ENCODE measurements at places on chromosomes 12 and 14.

- no peak for DNase-seq
Measured at GRCh38 chr14:38290601-38291188, 34.8 kb upstream of the CLEC14A start.

- DNase-seq = no peak
Measured at GRCh38 chr12:56040963-56041551, 661 bp upstream of the RPS26 start.

GRCh38 chr12:26711569-26711968 is 121.4 kb downstream of the ITPR2 start:
- no peak for DNase-seq

DNA sequence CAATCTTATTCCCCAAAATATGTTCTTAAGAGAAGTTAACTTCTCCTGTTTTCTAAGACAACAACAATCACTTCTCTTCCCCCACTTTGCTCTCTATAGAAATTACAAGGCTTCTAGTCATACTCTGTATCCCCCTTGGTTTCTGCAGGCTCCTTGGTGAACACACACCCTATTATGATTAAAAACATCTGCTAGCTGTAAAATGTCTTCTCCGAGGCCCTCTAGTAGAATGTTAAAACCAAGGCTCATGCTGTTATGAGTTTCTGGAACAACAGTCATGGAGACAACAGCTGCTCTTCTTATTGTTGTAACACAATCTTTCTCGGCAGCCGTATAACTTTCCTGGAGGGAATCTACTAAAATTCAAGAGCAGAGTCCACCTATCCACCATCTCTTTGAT is 397.5 kb upstream of the CCDC196 start:
- DNase-seq = no peak

DNA sequence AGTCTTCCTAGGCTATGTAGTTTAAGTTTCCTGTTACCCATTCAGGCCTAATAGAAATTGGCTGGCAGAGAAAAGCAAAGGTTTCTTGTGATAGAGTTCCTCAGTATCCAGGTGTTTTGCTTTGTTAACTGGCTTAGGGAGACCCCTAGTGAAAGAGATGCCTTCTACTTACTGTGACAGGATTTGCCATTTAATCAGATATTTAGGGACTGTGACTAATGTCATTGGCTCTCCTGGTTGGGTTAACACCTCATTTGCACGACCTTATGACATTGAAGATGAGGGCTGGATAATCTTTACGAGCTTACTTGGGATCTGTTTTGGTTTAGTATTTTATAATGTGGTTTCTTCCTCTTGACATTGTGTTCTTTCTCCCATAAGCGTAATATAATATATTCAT is 5.8 kb downstream of the MON2 start:
- no peak for DNase-seq

DNA sequence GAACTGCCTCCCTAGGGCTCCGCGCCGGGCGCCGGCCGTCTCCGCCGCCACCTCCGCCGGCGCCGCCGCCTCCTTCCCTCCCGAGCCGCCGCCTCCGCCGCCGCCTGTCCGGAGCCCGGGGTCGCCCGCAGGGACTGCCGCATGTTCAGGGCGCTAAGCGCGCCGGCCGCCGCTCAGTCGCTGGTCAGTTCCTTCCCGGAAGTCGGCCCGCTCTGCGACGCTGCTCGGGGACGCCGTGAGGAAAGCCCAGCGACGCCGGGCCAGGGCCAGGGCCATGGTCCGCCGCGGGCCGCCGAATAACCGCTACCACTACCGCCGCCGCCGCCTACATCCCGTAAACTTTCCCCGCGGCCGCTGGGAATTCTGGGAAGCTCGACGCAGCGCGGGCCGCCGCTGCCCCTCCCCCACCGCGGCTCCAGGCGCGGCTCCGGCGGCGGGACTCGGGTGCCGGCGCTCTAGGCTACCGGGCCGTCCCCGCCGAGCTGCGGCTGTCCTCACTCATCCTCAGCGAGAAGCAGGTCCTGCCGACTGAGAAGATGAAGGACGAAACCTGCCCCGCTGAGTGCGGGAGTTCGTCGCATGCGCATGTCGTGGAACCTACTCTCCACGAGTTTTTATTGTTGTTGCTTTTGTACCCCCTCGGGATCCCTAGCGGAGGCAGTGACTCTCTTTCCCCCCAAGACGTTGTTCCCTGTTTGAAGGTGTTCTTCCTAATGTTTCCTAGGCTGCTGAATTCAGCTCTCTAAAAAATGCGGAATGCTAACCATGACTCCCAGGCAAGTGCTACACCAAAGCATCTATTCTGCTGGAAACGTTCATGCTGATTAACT is at the start of gene SAV1:
TSS of gene SAV1 (minus strand) at position 311 of the 830 bp plus-strand sequence. CDS start 339 bp downstream, outside the sequence.
- peak; percentile 67 for DNase-seq

GRCh38 chr12:9796346-9796745 is 30.9 kb upstream of the KLRF1 start:
- DNase-seq = no peak

GRCh38 chr12:11618046-11618445 is 31.4 kb upstream of the ETV6 start:
- DNase-seq = no peak

DNA sequence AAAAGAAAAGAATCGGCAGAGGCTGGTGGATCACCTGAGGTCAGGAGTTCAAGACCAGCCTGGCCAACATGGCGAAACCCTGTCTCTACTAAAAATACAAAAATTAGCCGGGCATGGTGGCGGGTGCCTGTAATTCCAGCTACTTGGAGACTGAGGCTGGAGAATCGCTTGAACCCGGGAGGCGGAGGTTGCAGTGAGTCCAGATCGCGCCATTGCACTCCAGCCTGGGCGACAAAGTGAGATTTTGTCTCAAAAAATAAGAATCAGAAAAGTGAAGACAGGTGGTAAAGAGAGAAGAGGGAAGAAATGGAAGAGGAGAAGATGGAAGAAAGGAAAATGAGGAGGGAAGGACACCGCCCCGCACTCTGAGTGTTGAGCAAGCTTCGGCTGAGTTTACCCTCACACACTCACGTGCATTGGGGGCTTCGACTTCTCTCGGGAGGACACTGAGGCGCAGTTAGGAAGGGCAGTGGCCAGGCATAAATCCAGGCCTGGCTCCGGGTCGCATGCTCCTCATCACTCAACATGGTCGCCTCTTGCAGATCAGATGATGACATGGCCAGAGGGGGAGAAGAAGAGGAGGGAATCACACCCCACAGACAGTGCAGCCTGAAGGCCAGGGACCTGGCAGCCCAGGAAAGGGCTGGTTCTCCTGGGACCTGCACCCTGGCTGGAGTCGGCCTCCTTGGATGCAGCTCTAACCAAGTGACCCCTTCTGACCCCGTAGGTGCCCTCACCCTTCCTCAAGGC is 61.1 kb downstream of the PRMT8 start:
- DNase-seq = no peak

GRCh38 chr14:63287666-63288483 is 30.9 kb downstream of the GPHB5 start:
- DNase-seq = no peak

- DNase-seq = no peak
Measured at GRCh38 chr14:90287791-90288190, 31.4 kb downstream of the PSMC1 start.

DNA sequence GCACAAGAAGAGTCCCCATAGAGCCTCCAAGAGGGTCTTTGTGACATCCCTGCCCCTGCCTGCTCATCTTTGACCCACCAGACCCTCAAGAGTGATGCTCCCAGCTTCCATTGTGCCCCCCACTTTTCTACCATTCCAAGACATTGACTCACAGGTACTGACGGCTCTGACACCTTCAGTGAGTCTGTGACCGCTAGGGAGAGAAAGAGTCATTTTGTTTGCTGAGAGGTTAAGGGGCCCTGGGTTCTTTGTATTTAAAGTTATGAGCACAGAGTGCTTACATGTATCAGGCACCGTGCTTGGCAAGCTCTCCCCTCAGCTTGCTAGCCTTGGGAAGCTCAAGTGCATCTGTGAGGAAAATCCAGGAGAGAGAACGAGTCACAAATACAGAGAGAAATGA is 7.1 kb upstream of the KRT82 start:
- DNase-seq = no peak

GRCh38 chr12:130011611-130012385 is 108.0 kb upstream of the TMEM132D start:
- no peak for DNase-seq

DNA sequence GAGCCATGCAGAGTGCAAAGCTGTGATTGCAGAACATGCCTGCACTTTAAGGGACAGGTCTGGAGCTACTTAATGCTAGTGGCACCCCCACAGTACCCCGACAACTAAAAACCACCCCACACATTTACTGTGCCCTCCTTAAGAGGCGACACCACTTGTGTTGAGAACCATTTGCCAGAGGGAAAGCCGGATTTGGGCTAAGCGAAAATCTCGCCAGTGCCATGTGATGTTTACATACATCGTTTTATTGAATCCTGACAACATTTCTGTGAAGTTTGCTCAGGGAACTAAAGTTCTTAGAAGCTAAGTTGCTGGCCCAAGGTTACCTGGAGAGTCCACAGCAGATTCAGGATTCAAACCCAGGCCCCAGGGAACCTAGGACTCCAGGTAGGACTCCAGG is 119.0 kb upstream of the FKBP4 start:
- no peak for DNase-seq

- no peak for DNase-seq
Measured at GRCh38 chr12:51399891-51400290, 8.7 kb upstream of the GALNT6 start.

GRCh38 chr14:99508896-99509629 is 27.9 kb downstream of the CCNK start:
- no peak for DNase-seq

DNA sequence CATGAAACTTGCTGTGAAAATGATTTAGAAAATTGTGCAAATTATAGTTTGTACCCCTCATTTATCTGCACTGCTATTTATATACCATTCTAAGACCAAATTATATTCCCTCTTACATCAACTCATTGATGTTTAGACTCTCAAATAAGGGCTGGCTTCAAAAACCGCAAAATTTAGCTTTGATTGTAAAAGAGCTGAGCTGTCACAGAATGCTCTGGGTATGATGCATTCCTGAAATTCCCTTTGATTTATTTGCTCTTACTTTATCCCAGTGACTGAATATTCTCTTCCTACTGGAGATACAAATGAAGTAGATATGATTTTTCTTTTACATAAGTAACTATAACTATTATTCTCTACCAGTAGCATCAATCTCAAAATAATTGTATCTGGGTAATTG is 78.0 kb upstream of the TMTC2 start:
- DNase-seq = no peak

DNA sequence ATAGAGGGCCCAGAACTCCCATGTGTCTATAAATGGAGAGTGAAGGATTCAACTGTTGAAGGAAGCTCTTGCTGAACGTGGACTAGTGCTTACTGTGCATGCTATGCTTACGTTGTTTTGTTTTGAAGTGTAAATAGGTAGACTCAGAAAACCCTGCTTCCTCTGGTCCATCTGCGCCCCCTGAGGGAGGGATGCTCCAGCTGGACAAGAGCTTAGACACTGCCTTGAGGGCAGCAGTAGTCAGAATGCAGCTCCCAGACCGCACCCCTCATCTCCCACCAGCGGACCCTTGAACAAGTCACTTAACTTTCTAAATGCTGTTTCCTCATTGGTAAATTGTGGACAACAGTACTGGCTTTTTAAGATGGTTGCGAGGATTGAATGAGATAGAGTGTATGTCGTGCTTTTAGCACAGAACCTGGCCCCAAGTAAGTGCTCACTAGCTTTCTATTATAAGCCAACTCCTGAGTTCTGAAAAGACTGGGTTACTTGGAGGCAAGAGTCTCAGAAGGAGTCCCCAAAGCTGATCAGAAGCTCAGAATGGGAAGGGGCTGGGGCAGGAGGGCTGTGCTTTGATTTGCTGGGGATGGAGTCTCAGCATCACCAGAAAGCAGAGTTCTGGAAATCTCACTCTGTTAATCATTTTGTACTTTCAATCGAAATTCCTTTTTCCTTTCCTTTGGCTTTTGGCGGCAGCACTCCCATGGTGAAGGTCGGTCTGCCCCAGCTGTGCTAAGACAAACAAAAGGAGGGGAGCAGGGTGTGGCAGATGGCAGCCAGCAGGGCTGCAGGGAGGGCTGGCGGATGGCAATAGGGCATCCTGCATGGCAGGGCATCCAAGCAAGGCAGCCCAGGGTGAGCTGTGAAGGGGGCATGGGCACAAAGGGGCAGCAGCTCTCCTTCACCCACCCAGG is 15.6 kb downstream of the AGAP2 start:
- DNase-seq = no peak

GRCh38 chr12:45234139-45234865 is 18.4 kb downstream of the ANO6 start:
- DNase-seq = no peak

DNA sequence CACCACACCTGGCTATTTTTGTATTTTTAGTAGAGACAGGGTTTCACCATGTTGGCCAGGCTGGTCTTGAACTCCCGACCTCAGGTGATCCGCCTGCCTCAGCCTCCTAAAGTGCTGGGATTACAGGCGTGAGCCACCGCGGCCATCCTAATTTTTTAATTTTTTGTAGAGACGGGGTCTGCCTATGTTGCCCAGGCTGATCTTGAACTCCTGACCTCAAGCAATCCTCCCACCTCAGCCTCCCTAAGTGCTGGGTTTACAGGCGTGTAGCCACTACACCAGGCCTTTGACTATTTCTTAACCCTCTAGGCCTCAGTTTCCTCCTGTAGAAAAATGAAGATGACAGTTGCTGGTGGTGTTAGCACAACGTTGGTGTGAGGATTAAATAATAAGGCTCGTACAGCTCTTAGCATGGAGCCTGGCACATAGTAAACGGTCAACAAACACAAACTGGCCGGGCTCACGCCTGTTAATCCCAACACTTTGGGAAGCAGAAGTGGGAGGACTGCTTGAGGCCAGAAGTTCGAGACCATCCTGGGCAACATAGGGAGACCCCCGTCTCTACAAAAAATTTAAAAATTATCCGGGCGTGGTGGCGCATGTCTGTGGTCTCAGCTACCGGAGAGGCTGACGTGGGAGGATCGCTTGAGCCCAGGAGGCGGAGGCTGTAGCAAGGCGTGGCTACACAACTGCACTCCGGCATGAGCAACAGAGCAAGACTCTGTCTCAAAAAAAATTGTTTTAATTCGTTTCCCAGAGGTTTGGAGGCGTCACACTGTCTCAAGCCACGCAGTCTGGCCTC is 979 bp downstream of the DDX54 start:
- DNase-seq = no peak

DNA sequence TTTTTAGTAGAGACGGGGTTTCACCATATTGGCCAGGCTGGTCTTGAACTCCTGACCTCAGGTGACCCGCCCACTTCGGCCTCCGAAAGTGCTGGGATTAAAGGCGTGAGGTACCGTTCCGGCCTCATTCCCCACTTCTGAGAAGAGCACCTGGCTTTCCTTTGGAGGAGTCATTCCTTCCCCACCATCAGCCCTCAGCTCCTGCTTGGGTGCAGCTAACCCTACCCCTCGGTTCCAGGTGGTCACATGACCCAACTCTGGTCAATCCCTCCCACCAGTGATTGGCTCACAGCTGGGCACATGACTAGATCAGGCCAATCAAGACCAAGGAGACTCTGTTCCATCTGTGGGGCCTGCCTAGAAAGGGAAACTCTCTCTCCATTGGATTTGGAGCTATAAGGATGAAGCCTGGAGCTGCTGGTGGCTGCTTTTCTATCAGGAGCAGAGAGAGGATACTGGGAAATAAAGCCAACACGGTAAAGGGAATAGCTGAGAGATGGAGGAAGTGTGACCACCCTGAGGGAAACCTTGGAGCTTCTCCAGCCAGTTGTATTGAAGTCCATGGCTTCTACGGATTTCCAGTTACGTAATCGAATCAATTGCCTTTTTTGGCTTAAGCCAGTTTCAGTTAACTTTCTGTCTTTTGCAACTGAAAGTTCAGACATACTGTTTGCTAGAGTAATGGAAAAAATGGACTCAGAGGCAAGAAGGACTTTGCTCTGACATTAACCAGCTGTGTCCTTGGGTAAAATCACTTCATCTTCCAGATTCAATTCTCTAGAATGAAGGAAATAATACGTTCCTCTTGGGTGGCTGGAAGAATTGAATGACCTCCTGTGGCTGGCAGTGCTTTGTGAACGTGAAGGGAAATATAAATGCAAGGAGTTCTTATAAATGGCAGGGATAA is 19.7 kb upstream of the IFT81 start:
- DNase-seq = peak; percentile 7
